Activated CD8-positive, alpha-beta memory T cell treated with anti-CD3 and anti-CD28 coated beads for 1 hour (primary cell): ENCODE measurements at places on chromosomes 4 and X.

GRCh38 chr4:120857312-120857711 lies 65.2 kb downstream of the PRDM5 start:
- no peak for DNase-seq

DNA sequence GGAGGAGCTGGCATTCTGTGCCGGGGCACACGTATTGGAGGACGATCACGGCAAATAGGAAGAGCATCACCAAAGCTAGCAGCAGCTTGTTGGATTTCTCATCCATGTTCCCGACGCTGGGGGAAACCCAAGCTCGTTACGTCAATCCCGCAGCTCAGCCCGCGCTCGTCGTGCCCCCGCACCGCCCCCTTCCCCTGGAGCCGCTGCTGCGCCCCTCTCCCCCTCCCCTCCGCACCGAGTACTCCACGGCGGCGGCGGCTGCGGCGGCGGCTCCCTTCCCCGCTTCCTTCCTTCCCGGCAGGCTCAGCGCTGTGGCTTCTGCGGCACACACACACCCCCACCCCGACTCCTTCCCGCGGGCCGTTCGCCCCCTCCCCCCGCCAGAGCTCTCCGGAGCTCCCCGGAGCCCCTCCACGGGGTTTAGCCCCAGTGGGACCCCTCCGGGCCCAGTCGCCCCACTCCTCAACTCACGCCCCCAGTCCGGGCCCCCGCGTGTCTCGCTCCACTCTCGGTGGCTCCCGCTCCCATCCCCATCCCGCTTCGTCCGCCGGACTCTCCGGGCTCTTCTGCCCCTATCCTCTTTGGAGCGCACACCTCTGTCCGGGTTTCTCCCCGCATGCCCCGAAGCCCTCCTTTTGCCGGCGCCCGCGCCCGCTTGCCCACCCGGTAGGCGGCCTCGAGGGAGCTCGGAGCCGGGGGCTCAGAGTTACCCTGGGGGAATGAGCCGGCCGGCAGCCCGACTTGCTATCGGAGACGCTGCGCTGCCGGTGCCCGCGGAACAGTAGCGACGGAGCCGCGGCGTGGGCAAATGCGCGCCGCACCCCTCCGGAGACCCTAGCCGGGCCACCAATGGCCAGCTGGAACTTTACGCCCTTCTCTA lies 978 bp downstream of the HS6ST2 start:
- DNase-seq = no peak

GRCh38 chr4:85420831-85421230 lies 54.1 kb upstream of the ARHGAP24 start:
- DNase-seq = no peak

DNA sequence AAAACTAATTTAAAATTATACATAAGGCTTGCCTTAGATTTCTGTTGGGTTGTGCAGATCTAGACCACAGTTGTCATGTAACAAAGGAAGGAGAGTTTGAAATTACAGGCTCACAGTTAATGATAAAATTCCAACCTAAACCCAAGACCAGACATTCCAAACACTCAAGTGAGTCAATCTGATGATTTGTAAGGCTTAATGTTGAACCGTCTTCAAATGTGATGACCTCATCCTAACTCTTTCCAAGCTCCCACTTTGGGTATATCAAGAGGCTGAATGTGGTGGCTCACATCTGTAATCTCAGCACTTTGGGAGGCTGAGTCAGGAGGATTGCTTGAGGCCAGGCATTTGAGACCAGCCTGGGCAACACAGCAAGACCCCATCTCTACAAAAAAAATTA lies 149.2 kb downstream of the TBL1X start:
- no peak for DNase-seq

GRCh38 chr4:116702949-116703348 lies 382.4 kb downstream of the TRAM1L1 start:
- no peak for DNase-seq

- DNase-seq = no peak
Observed at GRCh38 chr4:55547918-55548317, 1.2 kb upstream of the CLOCK start.

DNA sequence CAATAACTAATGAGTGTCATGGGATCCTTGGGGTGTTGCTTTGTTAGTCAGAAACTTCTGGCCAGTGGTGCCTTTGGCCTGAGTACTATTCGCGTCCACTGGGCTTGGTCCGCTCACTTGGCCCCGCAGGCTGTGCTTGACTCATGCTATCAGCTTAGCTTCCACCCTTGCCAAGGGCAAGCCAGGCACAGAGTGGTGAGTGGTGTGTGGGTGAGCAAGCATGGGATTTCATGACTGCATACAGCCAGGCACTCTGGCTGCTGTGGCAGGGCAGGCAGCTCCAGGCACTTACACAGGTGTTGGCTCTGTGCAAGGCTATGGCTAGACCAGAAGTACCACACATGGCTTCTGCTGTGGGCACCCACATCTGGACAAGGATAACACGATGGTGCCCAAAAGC lies 1026.3 kb downstream of the PCDH19 start:
- no peak for DNase-seq

GRCh38 chr4:163048447-163048846 lies 118.2 kb downstream of the NAF1 start:
- no peak for DNase-seq

- DNase-seq = no peak
Observed at GRCh38 chrX:55011294-55011693, 11.1 kb downstream of the APEX2 start.

DNA sequence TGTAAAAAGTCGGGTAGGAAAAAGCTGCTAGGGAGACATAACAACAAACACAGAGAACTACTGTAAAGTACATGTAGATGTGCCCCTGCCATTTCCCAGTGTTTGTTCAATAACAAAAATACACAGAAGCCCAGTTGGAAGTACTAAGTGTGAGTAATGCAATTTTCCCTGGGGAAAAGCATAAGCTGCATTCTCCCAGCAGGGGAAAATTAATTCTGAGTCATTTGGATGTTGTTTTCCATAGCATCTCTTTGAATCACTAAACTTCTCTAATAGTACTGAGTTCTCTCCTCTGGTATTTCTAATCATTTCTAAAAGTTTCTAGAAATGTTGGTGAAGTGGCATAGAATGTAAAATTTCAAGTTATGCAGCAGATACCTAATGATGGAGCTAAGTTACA lies 1114.9 kb downstream of the C4orf33 start:
- no peak for DNase-seq

GRCh38 chr4:55973650-55974049 lies 24.9 kb downstream of the CEP135 start:
- no peak for DNase-seq

GRCh38 chr4:81397635-81398034 lies 74.1 kb downstream of the RASGEF1B start:
- DNase-seq = no peak

- no peak for DNase-seq
Observed at GRCh38 chr4:136812100-136812880, 720.0 kb downstream of the PCDH18 start.

- DNase-seq = no peak
Observed at GRCh38 chr4:65391814-65392213, 278.5 kb downstream of the EPHA5 start.

DNA sequence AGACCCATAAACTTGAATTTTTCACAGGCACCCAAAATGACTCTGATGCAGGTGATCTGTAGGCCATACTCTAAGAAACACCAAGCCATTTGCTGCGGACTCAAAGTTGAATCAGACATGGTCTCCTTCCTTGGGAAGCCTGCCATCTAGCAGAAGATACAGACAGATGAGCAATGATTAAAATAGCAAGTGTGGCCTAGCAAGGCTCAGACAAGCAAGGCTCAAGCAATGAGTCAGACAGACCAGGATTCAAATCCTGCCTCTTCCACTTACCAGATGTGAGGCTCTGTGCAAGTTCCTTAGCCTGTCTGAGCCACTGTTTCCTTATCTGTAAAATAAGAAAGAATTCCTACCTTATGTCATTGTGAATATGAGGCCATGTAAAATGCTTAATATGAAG lies 2.3 kb downstream of the CCDC149 start:
- no peak for DNase-seq

GRCh38 chr4:145436796-145437195 lies 44.9 kb upstream of the SMAD1 start:
- DNase-seq = no peak

- no peak for DNase-seq
Observed at GRCh38 chrX:13495232-13495631, 74.2 kb upstream of the EGFL6 start.

GRCh38 chr4:94528792-94529451 lies 77.2 kb downstream of the PDLIM5 start:
- DNase-seq = no peak

GRCh38 chr4:23768541-23768940 lies 121.3 kb downstream of the PPARGC1A start:
- no peak for DNase-seq

GRCh38 chr4:81659051-81659450 lies 187.3 kb upstream of the RASGEF1B start:
- DNase-seq = no peak

DNA sequence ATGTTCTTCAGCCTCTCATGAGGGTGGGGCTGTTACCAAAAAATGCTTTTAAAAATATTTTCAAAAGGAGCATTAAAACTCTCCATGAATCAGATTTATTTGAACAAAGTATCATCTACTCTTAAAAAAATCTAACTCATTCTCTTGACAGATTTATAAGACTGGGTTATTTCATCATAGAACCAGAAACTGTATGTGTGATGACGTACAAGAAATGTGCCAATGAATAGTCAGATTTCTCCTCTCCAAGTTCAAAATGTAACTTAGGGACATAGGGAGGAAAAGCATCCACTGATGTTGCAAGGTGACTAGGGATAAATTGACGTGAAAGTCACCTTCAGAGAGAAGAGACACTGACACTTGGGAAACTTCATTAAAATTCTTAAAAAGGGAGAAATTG lies 89.1 kb upstream of the CLNK start:
- DNase-seq = no peak

GRCh38 chrX:68807818-68808217 lies 21.0 kb upstream of the EFNB1 start:
- no peak for DNase-seq

DNA sequence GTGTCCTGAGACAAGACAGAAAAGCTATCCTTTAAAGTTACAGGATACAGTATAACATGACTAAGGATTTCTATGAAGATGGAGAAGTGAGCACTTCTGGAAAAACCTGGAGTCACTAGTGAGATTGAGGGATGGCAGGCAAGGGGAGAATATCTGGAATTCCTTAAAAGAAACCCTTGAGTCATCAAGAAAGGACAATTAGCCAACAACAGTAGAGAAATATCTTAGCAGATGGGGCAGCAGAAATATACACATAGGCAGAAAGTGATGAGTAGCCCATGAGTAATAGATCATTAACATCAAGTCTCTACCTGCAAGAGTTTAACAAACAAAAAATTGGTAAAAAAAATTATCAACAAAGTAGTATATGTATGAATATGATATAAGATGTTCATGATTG lies 858.8 kb upstream of the FRG1 start:
- no peak for DNase-seq

DNA sequence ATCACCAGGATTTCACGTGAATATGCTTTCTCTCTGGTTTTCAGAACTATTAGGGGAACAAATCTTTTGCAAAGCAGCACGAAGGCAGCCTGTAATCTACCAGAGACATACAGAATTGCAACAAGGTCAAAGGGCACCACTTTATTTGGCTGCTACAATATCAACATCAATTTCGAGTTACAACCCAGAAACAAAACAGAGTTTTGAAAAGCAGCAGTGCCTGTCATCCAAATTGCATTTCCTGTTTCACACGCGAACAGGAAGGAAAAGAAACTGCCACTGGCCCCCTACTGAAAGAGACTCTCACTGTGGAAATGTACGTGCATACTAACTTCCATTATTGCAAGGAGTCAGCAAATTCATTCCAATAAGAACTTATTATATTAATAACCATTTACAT lies 17.1 kb upstream of the C1QTNF7 start:
- no peak for DNase-seq

- no peak for DNase-seq
Observed at GRCh38 chrX:56788229-56788628, 59.2 kb downstream of the NBDY start.

DNA sequence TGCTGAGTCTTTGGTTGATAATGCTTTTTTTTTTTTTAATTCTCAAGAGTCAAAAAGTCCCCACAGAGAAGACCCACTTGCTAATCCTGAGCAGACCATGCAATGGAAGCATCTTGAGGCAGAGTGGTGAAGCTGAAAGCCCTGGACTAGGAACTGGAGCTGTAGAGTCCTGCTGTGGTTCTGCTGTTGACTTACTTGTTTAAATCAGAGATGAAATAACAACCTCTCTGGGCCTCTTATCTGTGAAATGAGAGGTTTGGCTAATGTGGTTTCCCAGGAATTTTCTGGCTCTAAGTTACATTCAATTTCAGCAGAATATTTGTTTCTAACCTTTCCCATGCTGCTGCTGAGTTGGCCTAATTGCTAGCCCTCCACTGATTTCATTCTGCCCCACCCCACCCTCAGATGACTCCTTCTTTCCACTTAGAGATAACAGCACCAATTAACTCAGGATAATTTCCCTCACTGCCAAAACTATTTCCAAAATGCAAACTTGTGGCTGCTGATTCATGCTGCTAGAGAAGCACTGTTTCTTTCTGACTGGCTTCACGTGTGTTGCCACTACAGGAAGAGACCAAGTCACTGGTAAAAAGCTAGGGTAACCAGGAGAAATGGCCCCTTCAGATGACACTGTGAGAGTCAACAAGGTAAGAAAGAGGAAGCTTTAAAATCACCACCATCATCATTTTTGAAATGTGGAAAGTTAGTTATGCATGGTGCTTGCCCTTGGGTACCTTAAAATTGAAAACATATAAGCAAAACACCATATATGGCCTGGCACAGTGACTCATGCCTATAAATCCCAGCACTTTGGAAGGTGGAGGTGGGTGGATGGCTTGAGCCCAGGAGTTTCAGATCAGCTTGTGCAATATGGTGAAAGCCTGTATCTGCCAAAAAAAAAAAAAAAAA lies 326.4 kb downstream of the DCHS2 start:
- DNase-seq = no peak

GRCh38 chrX:331151-331824 lies 12.7 kb upstream of the GTPBP6 start:
- no peak for DNase-seq

- peak; percentile 3 for DNase-seq
Observed at GRCh38 chrX:1093121-1093520, 119.3 kb downstream of the CRLF2 start.

DNA sequence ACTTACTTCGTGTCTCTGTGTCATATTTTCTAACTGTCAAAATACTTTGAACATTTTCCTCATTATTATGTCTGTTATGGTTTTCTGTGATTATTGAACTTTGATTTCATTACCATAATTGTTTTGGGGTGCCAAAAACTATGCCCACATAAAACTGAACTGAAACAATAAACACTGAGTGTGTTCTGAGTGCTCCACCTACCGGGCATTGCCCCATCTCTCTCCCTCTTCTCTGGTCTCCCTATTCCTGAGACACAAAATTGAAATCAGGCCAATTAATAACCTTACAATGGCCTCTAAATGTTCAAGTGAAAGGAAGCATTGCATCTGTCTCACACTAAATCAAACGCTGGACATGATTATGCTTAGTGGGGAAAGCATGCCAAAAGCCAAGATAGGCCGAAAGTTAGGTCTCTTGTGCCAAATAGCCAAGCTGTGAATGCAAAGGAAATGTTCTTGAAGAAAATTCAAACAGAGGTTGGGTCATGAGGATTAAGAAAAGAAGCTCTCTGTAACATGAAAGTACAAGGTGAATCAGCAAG lies 972.3 kb downstream of the PCDH7 start:
- DNase-seq = no peak

- DNase-seq = no peak
Observed at GRCh38 chr4:785332-786073, 40.4 kb downstream of the CPLX1 start.
